ENCODE measurements at places on chromosomes 3 and 15.

- H3K27me3 ChIP-seq = peaks cover 48% of the 10 kb centered on the region
- peaks cover 21% of the 10 kb centered on the region for H3K4me1 ChIP-seq
- DNase-seq = no peak
These were observed 479 bp downstream of the LRRC2 start for GRCh38 chr3:46565607-46566039.

DNA sequence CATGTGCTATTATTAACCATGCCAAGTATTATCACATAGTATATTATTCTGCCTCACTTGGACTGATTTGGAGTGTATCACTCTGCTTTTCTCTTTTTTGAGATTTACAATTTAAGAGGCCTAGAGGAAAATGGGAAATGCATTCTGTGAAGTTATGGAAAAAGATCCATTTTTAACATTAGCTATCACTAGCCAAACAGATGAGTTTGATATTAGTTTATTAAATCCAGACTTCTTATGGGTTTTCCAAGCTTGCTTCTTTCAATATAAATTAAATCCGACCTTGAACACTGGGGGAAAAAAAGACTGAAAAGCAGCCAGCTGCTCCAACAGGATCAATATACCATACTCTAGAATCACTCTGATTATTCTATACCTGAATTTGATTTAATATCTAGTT lies 30.1 kb upstream of the PLOD2 start:
- peaks cover 4% of the 10 kb centered on the region for H3K27me3 ChIP-seq
- H3K4me1 ChIP-seq = no peaks in the 10 kb centered on the region
- H3K36me3 ChIP-seq = no peaks in the 10 kb centered on the region
- no peak overlapping the region for H3K4me3 ChIP-seq
- H3K27ac ChIP-seq = no peak overlapping the region

DNA sequence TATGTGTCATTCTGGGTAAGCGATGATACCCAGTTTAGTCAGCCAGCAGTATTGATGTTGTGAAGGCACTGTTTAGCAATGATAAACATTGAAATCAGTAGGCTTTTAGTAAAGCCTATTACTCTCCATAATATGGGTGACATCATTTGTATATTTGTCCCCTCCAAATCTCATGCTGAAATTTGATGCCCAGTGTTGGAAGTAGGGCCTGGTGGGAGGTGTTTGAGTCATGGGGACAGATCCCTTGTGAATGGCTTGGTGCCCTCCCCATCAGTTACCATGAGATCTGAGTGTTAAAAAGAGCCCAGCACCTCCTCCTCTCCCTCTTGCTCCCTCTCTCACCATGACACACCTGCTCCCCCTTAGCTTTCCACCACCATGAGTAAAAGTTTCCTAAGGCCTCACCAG lies 31.4 kb upstream of the FAN1 start:
- no peak for DNase-seq
- no peaks in the 10 kb centered on the region for H3K36me3 ChIP-seq
- no peak overlapping the region for H3K4me3 ChIP-seq
- H3K4me1 ChIP-seq = no peaks in the 10 kb centered on the region
- H3K27ac ChIP-seq = no peak overlapping the region

DNA sequence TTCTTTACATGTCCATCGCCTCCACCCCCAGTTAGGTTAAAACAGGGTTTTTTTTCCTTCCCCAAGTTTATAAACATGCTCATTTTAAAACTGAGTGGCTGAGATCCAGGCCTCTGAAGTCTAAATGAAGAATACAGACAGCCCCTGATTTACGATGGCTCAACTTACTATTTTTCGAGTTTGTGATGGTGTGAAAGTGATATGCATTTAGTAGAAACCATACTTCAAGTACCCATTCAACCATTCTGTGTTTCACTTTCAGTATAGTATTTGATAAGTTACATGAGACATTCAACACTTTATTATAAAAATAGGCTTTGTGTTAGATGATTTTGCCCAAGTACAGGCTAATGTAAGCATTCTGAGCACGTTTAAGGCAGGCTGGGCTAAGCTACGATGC lies 30.5 kb upstream of the GNB5 start:
- H3K27ac ChIP-seq = peak overlapping the region; percentile 89
- no peak for DNase-seq
- H3K4me1 ChIP-seq = peaks cover 48% of the 10 kb centered on the region
- no peaks in the 10 kb centered on the region for H3K27me3 ChIP-seq
- peak overlapping the region; percentile 82 for H3K4me3 ChIP-seq

- no peaks in the 10 kb centered on the region for H3K36me3 ChIP-seq
- no peaks in the 10 kb centered on the region for H3K27me3 ChIP-seq
- DNase-seq = no peak
- H3K27ac ChIP-seq = no peak overlapping the region
- no peak overlapping the region for H3K4me3 ChIP-seq
These were observed 492.7 kb downstream of the AGBL1 start for GRCh38 chr15:86572368-86572841.

DNA sequence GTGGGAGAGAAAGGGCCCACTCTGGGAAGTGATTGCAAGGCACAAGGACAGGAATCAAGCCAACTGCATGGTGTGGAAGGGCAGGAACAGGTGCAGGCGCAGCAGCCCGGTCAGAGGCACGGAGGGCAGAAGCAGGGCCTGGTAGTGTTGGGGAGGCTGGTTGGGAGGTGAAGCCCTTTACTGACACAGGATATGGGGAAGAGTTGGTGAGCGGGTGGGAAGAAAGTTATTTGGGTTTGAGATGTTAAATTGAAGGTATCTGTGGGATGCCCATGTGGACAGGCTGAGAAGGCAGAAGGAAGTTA lies 83.6 kb upstream of the ABHD2 start:
- no peak overlapping the region for H3K27ac ChIP-seq
- H3K4me3 ChIP-seq = no peak overlapping the region
- H3K4me1 ChIP-seq = peaks cover 4% of the 10 kb centered on the region
- DNase-seq = no peak

DNA sequence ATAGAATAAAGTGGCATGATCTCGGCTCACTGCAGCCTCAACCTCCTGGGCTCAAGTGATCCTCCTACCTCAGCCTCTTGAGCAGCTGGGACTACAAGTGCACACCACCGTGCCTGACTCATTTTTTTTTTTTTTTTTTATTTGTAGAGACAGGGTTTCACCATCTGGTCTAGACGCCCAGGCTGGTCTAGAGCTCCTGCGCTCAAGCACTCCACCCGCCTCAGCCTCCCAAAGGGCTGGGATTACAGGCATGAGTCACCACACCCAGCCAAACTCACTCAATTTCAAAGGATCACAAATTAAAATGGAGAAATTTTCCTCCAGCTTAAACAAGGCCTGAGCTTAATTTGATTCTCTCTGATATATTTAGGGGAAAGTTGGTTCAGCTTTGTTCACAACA lies 27.3 kb upstream of the NMB start:
- H3K4me3 ChIP-seq = no peak overlapping the region
- peaks cover 49% of the 10 kb centered on the region for H3K36me3 ChIP-seq

DNA sequence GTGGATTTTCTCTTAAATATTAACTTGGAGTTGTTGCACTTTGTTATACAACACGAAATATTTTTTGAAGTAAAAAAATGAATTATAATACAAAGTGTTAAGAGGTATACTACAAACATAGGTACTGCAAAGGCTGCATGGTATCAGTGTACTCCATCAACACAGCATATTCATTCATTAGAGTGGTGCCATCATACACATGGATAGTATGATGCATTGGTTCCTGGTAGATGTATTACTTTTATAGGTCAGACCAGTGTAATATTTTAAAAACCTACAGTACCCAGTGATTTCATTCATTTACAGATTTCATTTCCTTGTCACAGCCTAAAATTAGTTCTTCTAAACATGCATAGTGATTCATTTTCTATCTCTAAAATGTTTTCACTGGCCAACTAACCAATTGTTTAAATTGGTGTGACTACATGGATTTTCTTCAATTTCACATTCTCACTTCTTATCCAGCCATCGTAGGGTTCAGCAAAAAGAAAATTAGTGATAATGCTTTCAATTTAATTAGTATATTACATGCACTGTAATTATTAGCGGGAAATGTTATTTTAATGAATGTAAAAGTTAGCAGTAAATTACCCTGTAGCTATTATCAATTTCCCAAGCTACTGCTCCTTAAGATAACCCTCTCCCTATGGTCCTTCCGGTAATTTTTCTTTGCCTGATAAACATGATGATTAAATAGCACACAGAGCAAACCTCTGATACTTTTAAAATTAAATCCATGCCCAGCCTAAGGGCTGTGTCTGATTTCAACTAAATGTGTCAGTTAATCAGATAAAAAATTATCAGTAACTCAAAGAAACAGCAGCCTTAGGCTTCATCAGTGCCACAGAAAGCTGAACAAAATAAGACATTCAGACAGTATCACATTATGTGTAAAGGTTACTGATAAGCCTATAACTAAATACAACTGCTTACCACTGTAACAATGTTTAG lies 68.4 kb downstream of the DPH6 start:
- no peak overlapping the region for H3K27ac ChIP-seq
- no peak for DNase-seq
- H3K27me3 ChIP-seq = no peaks in the 10 kb centered on the region
- H3K4me3 ChIP-seq = no peak overlapping the region
- no peaks in the 10 kb centered on the region for H3K4me1 ChIP-seq

DNA sequence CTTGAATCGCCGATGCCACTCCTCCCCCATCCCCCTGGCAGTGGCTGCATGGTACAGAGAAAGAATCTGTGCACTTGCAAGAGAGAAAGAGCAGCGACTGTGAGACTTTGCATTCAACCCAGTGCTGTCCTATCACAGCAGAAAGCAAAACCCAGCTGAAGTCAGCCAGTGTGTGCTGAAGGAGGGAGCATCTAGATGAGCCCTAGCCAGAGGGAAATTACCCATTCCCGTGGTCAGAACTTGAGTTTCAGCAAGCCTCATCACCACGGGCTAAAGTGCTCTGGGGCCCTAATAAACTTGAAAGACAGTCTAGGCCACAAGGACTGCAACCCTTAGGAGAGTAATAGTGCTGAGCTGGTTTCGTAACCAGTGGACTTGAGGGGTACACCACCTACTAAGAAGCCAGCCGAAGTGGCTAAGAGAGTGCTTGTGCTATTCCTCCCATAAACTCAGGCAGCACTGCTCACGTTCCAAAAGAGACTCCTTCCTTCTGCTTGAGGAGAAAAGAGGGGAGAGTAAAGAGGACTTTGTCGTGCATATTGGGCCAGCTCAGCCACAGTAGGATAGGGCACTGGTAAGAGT lies 15.2 kb upstream of the PIK3R4 start:
- H3K4me3 ChIP-seq = no peak overlapping the region
- H3K4me1 ChIP-seq = peaks cover 12% of the 10 kb centered on the region
- DNase-seq = no peak
- peaks cover 6% of the 10 kb centered on the region for H3K27me3 ChIP-seq

DNA sequence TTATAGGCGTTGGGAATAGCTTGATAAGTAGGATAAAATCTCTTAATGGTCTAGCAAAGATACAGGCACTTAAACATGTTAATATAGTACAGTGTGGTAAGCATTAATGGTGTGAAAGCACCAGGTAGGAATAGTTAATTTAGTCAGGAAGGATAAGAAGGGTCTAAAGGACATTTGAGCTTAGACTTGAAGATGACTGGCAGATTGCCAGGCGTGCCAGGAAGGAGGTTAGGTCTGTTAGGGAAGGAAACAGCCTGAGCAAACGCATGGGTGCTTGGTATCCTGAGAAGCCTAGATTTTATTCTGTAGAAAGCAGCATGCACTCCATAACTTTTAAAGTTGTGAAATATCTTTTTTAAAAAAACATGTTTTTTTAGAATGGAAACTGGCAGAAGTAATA lies 17.7 kb downstream of the SEC62 start:
- peaks cover 57% of the 10 kb centered on the region for H3K36me3 ChIP-seq
- H3K4me1 ChIP-seq = no peaks in the 10 kb centered on the region
- H3K27me3 ChIP-seq = no peaks in the 10 kb centered on the region

GRCh38 chr15:52496776-52497470 lies 31.8 kb downstream of the MYO5A start:
- H3K27ac ChIP-seq = no peak overlapping the region
- no peaks in the 10 kb centered on the region for H3K27me3 ChIP-seq
- H3K4me3 ChIP-seq = no peak overlapping the region
- peak; percentile 22 for DNase-seq
- H3K4me1 ChIP-seq = peaks cover 7% of the 10 kb centered on the region
- no peaks in the 10 kb centered on the region for H3K36me3 ChIP-seq

GRCh38 chr15:34182942-34183341 lies 27.0 kb downstream of the KATNBL1 start:
- H3K4me3 ChIP-seq = no peak overlapping the region
- no peak overlapping the region for H3K27ac ChIP-seq
- H3K4me1 ChIP-seq = no peaks in the 10 kb centered on the region
- H3K27me3 ChIP-seq = no peaks in the 10 kb centered on the region

DNA sequence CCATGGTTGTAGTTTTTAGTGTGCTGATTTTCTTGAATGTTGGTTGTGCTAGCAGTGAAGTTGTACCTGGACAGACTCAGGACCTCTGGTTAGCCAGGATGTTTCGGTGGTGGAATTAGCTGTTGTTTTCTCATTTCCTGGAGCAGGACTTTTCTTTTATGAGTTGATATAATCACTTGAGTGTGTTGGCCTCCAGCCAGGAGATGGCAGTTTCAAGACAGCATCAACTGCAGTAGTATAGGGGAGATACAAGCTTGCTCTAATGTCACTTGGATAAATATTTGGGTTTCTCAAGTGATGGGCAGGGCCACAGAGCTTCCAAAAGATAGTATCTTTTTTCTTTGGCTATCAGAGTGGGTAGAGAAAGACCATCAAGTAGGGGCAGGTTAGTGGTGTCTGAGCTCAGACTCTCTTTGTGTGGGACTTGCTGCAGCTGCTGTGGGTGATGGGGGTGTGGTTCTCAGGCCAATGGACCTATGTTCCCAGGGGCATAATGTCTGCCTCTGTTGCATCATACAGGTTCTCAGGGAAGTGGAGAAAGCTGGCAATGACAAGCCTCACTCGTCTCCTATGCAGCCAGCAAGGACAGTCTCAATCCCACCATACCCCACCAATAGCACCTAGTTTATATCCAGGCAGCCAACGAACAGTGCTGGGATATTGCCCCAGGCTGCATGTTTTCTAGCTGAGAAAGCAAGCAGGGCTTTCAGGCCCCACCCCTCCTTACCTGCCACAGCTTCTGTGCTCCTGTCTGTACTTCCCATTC lies 14.6 kb upstream of the OR5K2 start:
- no peaks in the 10 kb centered on the region for H3K4me1 ChIP-seq
- peaks cover 8% of the 10 kb centered on the region for H3K36me3 ChIP-seq
- H3K4me3 ChIP-seq = no peak overlapping the region
- no peak overlapping the region for H3K27ac ChIP-seq
- H3K27me3 ChIP-seq = peaks cover 28% of the 10 kb centered on the region

DNA sequence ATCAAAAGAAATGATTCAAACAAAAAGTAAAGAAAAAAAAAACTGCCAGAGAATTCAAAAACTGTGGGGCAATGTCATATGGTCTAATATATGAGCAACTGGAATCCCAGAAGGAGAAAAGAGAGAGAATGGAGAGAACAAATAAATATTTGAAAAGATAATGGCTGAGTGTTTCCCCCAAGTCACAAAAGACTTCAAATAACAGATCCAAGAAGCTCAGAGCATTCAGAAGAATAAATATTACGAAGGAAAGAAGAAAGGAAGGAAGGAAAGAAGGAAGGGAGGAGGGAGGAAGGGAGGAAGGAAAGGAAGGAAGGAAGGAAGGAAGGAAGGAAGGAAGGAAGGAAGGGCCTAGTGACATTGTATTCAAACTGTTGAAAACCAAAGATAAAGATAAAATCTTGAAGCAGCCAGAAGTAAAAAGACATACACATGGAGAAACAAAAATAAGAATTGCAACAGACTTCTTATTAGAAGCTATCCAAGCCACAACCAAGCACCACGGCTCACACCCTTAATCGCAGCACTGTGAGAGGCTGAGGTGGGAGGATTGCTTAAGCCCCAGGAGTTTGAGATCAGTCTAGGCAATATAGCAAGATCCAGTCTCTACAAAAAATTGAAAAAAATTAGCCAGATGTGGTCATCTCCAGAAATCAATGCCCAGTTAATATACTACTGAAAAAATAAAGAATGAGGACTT lies 118.9 kb upstream of the IGSF10 start:
- no peaks in the 10 kb centered on the region for H3K4me1 ChIP-seq
- H3K4me3 ChIP-seq = no peak overlapping the region
- no peak overlapping the region for H3K27ac ChIP-seq
- no peaks in the 10 kb centered on the region for H3K36me3 ChIP-seq

All from activated naive CD4-positive, alpha-beta T cell treated with anti-CD3 and anti-CD28 coated beads, Interleukin-2, amount 10 ng/mL, durations not matched to agents 7 days and 5 days (primary cell).